ENCODE measurements at places on chromosomes 2 and 18.

GRCh38 chr2:120560330-120560729 lies 175.3 kb upstream of the GLI2 start:
- DNase-seq: no peak

DNA sequence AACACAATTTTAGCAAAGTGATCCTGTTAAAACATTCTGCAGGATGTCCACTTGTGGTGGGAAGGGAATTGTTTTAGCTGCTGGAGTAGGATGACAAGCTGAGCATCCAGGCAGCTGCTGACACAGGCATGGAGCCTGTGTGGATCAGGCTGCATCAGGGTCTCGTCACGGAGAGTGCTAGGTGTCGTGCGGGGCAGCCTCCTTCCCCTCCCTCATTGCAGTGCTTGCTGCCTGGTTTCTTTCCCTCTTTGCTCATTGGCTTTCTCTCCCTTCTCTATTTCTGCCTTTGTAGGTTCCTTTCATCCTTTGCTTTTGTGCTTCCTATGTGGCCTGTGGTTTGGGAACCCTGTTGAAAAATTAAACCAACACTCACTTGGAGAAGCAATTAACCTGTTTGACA lies 172.9 kb downstream of the TPGS2 start:
- DNase-seq: no peak

DNA sequence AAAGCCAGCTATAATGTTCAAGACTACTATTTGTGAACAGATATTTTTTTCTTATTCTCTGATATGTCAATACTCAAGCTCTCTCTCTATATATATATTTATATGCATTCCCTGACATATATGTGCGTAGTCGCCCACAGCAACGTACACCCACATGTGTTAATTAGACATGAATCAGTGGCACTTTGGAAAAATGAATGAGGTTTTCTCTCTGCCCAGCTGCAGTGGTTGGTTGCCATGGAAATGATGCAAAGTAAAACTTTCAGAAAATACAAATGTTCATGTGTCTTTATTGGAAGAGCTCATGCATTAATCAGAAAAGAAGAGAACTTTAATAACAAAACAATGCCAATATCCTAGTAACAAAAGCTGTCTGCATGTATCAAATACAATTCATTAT lies 34.7 kb downstream of the UNC80 start:
- no peak for DNase-seq

DNA sequence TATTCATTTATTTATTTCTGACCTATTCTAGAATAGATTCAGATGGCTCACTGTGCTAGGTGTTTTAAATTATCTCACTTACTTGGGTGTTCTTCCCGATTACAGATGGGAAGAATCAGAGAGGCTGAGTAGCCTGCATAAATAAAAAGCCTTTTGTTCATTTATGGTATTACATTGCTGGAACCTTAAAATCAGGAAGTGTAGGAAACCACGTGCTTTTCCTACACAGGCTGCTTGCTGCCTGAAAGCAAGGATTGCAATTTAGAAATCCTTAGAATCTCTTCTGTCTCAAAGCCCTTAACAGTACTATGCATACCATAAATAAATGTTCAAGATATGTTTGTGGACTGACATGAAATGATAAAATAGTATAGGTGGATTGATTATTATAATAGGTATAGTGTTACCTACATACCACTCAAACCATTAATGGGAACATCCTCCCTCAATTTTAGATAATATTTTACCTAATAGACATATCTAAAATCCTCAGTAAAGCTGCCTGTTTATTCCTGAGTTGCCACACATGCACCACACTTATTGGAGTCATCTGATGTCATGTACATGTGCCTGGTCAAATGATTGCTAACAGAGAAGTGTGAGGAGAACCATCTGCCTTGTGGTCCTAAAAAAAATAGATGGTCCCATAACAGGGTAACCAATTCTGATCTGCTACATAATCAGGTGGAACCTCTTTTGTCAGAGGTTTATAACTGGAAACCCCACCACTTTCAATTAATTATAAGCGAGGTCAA lies 73.5 kb upstream of the C2orf15 start:
- no peak for DNase-seq

DNA sequence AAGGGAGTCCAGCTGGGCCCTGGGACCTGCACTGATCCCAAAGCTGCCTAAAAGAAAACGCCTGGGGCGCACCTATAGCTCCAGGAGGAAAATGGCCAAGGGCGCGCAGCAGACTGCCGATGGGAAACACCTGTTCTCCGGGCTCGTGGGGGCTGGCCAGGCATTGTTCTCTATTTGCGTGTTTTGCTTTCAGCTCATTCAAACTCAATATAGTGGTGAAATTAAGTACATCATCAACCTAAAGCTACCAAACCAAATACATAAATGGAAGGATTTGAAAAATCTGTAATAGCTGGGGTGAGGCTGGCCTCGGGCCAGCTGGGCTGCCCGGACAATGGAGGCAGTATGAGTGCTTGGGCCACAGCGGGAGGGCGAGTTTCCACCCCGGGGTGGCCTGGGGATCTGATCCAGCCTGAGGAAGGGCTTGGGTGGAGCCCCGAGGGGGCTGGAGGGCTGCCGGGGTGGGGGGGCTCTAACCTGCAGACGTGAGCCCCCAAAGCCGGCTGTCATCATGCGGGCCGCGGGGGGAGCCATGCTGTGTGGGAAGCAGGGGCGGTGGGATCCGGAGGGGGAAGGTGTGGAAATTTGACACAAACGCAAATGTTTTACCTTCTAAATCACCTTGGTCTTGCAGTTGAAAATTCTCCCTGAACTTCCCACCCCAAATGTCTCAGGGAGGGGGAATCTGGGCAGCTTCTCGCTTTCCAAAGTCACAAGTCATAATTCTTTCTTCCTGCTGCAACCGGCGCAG lies 77.6 kb downstream of the ASB1 start:
- no peak for DNase-seq

DNA sequence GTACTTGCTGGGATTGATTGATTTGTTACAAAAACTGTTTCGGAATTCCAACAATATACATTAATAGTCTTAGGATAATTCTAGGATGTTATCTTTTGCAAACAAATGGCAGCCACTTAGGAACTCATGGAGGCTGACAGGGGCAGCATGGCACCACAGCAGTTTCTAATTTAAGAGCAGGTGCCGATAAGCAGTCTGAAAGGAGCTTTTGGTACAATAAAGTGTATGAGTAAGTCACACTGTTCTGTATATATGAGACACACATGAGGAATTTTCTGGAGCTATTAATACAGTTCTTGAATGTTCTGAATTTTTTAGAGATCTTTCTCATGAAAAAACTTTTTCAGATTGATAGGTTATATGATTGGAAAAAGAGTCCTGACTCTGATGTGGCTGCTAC lies 52.2 kb downstream of the EIF5B start:
- peak; percentile 31 for DNase-seq

DNA sequence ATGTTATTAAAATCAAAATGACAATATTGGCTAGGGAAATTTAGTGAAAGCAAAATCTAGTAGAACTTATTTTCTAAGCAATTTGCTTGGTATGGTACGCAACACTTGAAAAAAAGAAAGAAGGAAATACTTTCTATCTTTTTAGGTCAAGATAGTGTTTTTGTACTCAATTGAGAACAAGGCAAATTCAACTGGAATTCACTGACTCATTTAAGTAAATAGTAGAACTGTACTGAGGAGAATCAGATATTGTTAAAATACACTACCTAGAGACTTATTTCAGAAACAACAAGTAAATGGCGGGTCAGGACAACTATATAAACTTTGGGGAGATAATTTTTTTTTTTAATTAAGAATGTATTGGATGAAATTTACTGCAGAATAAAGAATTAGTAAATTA lies 18.9 kb downstream of the ZRANB3 start:
- no peak for DNase-seq

DNA sequence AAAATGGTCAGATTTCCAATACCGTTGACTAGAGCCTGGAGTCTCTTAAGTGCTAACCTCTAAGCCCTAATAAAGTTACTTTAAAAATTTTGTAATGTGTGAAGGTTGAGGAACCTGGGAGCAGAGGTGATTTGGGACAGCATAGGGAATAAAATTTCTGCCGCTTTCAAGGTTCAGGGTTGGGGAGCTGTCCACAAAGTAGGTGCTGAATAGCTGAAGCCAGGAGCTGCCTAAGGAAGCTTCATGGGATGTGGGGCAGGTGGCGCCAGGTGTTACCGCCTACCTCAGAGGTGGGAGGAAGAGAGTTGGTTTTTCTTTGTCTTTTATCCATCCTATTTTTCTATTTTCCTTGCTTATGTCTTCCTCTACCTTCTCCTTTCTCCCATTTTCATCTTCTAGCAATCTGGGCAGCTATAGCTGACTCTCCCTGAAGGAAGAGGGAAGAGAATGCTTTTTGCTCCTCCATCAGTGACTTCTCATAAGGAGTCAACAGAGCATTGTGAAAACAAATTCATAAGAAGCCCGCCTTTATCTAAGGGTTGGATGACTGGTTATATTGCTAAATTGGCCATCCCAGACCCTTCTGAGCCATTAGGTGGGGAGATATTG lies 178.7 kb downstream of the CLIP4 start:
- peak; percentile 39 for DNase-seq

- no peak for DNase-seq
Observed at GRCh38 chr18:56647951-56648893, 2.9 kb upstream of the WDR7 start.

- no peak for DNase-seq
Observed at GRCh38 chr2:223950448-223951347, 5.6 kb upstream of the WDFY1 start.

DNA sequence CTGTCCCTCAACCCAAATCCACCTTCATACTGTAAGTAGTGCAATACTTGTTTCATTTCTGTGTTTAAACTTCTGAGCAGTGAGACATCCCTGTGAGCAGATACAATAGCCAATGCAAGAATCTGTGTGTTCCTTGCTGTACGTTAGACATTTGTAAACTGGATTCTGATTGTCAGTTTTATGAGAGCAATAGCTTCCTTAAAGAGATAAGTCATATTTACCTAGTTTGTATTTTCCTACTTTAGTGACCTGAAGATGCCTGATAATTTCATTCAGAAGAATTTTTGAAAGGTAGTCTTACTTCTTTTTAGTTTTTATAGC lies 90.7 kb downstream of the DPP4 start:
- no peak for DNase-seq

DNA sequence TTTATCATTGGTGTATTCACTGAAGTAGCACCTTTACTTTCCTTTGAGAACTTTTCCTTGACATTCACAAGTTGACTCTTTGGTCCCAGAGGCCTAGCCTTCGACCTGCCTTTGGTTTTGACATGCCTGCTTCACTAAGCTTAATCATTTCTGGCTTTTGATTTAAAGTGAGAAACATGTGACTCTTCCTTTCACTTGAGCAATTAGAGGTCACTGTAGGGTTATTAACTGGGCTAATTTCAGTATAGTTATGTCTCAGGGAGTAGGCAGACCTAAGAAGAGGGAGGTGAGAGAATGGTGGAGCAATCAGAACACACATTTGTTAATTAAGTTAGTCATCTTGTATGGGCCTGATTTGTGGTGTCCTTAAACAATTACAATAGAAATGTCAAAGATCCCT lies 1040.7 kb upstream of the SLC39A10 start:
- DNase-seq: no peak

GRCh38 chr2:220096406-220096805 lies 469.0 kb downstream of the SLC4A3 start:
- DNase-seq: no peak

- no peak for DNase-seq
Observed at GRCh38 chr2:128591022-128591860, 272.6 kb upstream of the HS6ST1 start.

- no peak for DNase-seq
Observed at GRCh38 chr2:138187221-138187620, 222.9 kb downstream of the HNMT start.

DNA sequence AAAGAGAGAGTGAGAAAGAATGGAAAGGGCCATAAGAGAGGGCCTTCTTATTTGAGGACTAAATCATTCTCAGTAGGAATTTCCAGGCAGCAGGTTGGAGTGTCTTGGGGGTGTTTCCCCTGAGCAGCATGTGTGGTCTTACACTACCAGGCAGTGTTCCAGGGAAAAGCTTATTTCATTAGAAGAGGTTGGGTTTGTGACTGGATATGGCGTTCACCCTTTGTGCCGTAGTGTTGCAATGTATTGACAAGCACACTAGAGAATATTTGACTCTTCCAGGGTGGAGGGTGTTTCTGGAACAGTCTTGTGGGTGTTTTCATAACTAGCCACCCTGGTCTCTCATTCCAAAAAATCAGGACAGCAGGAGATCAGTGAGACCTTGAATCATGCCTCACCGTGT lies 105.5 kb downstream of the NRP2 start:
- DNase-seq: no peak

- DNase-seq: peak; percentile 10
Observed at GRCh38 chr18:33839452-33840211, 261.6 kb downstream of the ASXL3 start.

DNA sequence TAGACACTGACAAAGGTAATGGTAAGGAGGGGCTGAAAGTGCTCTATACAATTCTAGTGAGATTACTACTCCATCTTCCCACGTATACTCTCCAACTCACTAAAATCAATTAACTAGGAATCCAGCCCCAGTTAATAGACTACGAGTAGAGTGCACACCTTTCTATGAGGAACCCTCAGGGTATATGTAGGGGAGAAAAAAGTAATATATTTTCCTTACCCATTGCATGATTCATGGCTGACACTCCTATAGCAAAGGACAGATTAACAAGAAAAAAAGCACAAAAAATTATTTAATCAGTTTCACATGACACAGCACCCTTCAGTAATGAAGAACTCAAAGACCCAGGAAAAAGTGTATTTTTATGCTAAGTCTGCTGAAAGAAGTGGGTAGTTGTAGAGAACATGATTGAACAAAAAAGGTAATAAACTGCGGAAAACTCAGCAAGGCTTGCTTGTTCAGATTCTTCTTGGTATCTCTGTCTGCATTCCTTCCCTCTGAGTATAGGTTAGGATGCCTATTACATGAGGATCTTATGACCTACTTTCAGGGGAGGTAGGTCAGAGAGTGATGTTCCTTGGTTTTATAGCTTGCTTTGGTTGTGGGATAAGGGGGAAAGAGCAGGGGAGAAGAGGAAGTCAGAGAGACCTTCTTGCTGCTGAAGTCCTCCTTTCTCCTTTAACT lies 342.0 kb upstream of the DLGAP1 start:
- no peak for DNase-seq

GRCh38 chr2:160478660-160479059 lies 14.9 kb downstream of the RBMS1 start:
- no peak for DNase-seq

- no peak for DNase-seq
Observed at GRCh38 chr2:157395811-157396210, 48.1 kb downstream of the CYTIP start.

GRCh38 chr2:109230941-109231420 lies 102.0 kb downstream of the SH3RF3 start:
- DNase-seq: no peak

- DNase-seq: peak; percentile 43
Observed at GRCh38 chr2:235494716-235495372, 1.0 kb downstream of the AGAP1 start.

- no peak for DNase-seq
Observed at GRCh38 chr2:35081001-35081621, 1274.5 kb upstream of the CRIM1 start.

All from AG08395 (cell line).